ENCODE measurements at places on chromosomes 3 and 15. TPM values are rescaled to one million over a fixed set of nuclear protein-coding genes. Genes with fewer than 3 reads are reported as not detected.

Gene GOLGA8Q
- polyA plus RNA-seq: not detected

Gene RBM15B
- 26.7 TPM for polyA plus RNA-seq

Gene TICRR
- not detected for polyA plus RNA-seq

Gene TSPAN3
- 45.2 TPM for polyA plus RNA-seq

Gene AHSG
- polyA plus RNA-seq: not detected

Gene GRAMD1C
- 0.68 TPM for polyA plus RNA-seq

Gene DLG1
- polyA plus RNA-seq: 30.5 TPM

Gene CP
- not detected for polyA plus RNA-seq

Gene GOLGA8N
- polyA plus RNA-seq: 0.86 TPM

Gene CHL1
- polyA plus RNA-seq: not detected

Gene C15orf62
- polyA plus RNA-seq: 0.79 TPM

Gene ITIH3
- polyA plus RNA-seq: not detected

Gene LTK
- 7.3 TPM for polyA plus RNA-seq

Gene SEMA3B
- not detected for polyA plus RNA-seq

Gene CPEB1
- polyA plus RNA-seq: 1.2 TPM

Gene LMAN1L
- not detected for polyA plus RNA-seq

Gene SCN11A
- not detected for polyA plus RNA-seq

Gene CMTM8
- 3.3 TPM for polyA plus RNA-seq

Gene TRIM69
- polyA plus RNA-seq: 37.0 TPM

Gene SACM1L
- 41.0 TPM for polyA plus RNA-seq

Gene EHHADH
- polyA plus RNA-seq: 0.94 TPM

Gene CLDN16
- not detected for polyA plus RNA-seq

Gene RASL12
- not detected for polyA plus RNA-seq

Gene CDAN1
- polyA plus RNA-seq: 11.2 TPM

Gene MBNL1
- polyA plus RNA-seq: 303 TPM

Gene KNG1
- not detected for polyA plus RNA-seq

Gene DUOXA2
- not detected for polyA plus RNA-seq

Gene PLCH1
- polyA plus RNA-seq: not detected

Gene SLC2A2
- not detected for polyA plus RNA-seq

Gene KLF15
- not detected for polyA plus RNA-seq

Gene SPATA16
- polyA plus RNA-seq: not detected

Gene C2CD4B
- not detected for polyA plus RNA-seq

Gene ARHGAP11A
- 3.6 TPM for polyA plus RNA-seq

Gene TERC
- polyA plus RNA-seq: 0.72 TPM

Gene GOLGA6L7
- not detected for polyA plus RNA-seq

Gene KCNAB1
- 0.32 TPM for polyA plus RNA-seq

Gene GTF2E1
- 14.3 TPM for polyA plus RNA-seq

Gene DPPA2
- polyA plus RNA-seq: not detected

Gene POPDC2
- 2.0 TPM for polyA plus RNA-seq

Gene MORF4L1
- 272 TPM for polyA plus RNA-seq

Gene SLC24A5
- polyA plus RNA-seq: not detected

Gene TUSC7
- polyA plus RNA-seq: not detected

Data from CD8-positive, alpha-beta memory T cell (primary cell).